ENCODE measurements at places on chromosomes 16 and 17.

DNA sequence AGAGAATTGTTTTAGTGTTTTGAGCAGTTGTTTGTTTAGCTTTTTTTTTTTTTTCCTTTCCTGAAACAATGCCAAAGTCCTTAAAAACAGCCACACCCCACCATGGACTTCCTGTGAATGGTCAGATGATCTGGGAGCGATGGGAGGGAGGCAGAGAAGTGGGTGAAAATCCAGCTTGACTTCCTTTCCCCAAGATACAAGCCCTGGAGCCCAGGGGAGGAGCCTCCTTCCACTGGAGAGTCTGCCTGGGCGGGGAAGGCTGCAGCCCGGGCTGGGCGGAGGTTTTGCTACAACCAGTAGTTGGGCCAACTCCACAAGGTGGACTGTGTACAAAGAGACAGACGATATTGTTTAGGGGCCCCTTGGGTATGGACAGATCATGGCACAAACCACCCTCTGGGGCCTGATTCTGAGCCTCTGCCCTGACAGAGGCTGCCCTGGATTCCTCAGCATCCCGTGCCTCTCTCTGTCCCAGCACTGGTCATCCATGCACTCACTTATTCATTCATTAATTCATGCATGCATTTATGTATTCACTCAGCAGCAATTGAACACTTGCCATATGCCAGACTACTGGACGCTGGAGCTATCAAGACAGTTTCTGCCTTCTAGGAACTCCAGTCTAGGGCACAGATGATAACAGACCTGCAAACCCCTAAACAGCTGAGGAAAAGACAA, 29.8 kb downstream of the WSB1 start:
- peak; percentile 59 for DNase-seq

DNA sequence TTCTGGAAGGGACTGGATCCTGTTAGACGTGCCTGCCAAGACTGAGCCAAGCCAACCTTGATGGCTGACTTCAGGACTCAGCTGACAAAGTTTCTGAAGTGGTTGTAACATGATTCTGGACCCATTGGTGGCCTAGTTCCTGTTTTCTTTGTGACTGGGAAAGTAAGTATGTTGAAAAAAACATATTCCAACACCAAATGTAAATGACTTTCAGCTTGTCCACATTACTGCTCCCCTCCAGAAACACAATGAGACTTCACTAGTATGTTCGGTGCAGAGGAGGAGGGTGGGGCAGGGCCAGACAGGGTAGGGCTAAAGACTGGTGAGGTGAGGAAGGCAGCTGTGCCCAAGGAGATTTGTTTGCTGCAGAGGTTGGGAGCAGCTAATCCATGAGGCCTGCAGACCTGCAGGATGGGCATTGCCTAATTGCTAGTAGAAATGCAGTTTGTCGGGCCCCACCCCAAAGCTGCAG, 26.4 kb downstream of the NMT1 start:
- no peak for DNase-seq

GRCh38 chr17:48624544-48625494, 1.3 kb downstream of the HOXB9 start:
- DNase-seq = no peak

GRCh38 chr17:40456396-40456951, 13.2 kb downstream of the IGFBP4 start:
- DNase-seq = no peak

DNA sequence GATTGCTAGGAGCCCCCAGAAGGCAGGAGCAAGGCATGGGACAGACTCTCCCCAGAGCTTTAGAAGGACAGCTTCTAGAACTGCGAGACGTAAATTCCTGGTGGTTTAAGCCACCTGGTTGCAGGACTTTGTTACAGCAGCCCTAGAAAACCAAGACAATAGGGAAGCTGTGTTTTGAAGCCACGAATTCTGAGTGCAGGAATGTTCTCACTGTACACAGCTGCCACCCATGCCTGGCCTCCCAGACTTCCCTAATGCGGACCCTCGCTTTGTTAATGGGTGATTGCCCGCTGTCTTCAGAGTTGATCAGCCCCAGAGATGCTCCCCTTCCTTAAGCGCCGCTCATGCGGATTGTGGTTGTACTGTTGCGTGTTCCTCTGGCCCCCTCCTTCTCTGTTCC, 177.1 kb downstream of the MSI2 start:
- DNase-seq = no peak

DNA sequence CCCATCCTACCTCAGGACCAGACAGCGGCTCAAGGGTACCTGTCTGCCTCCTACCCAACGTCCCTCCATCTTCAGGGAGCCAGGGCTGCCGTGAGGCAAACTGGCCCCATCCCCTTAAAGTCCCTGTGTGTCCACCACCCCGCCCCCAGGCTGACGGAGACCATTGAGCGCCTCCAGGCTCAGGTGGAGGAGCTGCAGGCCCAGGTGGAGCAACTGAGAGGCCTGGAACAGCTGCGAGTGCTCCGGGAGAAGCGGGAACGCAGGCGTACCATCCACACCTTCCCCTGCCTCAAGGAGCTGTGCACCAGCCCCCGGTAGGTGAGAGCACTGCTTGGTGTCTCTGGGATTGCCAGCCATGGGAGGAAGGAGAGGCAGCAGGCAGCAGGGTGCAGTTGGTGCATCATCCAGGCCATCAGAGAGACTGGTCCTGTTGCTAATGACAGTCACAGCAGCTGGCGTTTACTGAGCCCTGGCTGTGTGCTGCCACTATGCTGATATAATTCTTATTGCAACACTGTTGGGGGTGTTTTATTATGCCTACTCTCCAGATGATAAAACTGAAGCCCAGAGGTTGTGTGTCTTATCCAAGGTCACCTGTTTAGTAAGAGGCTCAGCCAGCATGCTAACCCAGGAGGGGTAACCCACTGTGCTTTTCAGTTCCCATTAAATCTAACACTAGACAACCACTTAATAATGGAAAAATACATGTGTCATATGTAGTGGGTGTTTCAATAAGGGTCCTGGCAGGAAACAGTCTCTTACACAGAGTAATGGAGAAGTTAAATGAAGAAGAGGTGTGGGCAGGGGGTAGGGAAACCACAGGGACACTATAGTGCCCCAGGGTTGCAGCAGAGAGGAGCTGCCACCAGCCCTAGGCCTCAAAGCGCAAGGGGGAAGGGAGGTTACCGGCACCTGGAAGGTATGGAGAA, 10.3 kb upstream of the MRPL58 start:
- DNase-seq = no peak

DNA sequence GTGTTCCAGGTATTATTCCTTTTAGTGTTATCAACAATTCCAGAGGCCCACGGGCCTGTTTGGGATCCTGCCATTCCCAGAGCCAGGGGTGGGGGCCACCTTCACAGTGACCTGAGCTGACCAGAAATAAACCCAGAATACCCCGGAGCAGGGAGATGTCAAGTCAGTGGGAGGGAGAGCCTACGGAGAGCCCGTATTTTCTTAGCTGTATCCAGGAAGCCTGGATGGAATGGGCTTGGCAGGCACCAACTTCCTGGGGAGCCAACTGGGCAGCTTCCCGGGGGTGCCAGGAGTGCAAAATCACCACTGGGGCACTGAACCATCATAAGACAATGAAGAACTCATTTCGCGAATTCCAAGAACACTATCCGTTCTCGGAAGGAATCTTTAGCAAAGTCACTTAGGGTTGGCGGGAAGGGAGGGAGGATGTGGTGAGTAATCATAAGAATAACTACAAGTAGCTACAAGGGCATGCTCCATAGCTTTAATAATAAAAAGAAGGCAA, 13.2 kb upstream of the MRTFB start:
- DNase-seq = no peak

- no peak for DNase-seq
These were observed 615 bp downstream of the PHKG2 start for GRCh38 chr16:30748634-30749445.

GRCh38 chr16:89080196-89080853, 13.3 kb upstream of the ACSF3 start:
- no peak for DNase-seq

DNA sequence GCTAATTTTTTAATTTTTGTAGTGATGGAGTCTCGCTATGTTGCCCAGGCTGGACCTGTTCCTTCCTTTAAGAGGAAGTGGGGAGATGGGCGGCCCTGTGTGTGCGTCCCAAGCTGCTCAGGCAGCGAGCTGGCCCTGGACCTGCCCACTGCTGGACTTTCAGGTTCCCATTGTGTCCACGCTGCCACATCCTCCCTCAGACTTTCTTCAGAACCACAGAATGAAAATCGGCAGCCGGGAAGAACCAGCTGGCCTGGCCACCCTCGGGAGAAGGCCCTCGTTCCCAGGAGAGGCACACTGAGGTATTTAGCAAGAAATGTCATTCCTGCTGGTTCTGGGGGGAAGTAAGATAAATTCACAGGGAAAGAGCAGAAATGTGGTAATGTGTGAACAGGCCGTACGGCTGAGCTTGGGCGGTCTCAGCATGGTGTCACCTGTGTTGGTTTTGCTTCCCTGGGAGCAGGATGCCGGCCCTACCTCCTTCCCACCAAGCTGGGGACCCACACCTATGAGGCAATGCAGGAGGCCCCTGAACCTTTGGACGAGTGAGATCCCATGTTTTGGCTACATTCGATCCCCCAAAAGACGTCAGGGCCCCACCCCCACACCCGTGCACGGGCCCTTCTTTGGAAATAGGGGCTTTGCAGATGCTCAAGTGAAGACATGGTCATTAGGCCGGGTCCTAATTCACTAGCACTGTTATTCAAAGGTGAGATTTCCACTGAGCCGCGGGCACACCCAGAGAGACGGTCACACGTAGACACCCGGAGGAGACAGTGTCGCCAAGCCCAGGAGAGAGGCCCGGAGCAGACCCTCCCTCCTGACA, 35.9 kb upstream of the ZNF469 start:
- no peak for DNase-seq

GRCh38 chr17:21085707-21086106, 41.1 kb upstream of the DHRS7B start:
- no peak for DNase-seq

- DNase-seq = no peak
These were observed 39.1 kb upstream of the PABPN1L start for GRCh38 chr16:88905563-88905962.

GRCh38 chr17:27771586-27771985, 28.7 kb downstream of the NOS2 start:
- no peak for DNase-seq

DNA sequence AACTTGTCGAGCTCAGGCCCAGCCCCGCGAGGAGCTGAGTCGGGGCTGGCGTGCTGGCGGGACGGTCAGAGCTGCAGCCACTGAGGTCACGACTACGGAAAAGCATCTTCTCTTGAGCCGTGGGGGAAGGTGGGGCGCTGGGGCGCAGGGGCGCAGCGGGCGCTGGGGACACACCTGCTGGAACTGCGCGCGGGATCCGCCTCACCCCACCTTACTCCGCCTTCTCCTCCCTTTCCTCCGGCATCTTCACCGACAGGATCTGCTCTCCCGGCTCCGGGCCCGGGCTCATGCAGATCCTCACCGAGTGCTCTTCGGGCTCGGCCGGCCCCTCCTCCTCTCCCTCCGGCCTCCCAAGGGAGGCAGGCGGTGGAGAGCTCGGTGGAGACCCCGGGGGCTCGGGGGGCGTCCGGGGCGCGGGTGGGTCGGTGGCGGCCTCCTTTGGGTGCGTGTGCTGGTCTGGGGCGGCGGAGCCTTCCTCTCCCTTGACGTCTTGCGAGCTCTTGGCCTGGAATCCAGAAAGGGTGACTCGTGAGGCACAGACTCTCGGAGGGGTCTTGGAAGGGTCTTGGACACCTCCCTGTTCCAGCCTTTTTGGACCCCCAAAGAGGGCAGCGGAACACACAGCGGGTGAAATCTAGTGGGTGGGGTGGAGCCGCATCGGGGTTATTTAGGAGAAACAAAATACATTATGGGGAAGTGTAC, 81.8 kb upstream of the KIFC3 start:
- no peak for DNase-seq

DNA sequence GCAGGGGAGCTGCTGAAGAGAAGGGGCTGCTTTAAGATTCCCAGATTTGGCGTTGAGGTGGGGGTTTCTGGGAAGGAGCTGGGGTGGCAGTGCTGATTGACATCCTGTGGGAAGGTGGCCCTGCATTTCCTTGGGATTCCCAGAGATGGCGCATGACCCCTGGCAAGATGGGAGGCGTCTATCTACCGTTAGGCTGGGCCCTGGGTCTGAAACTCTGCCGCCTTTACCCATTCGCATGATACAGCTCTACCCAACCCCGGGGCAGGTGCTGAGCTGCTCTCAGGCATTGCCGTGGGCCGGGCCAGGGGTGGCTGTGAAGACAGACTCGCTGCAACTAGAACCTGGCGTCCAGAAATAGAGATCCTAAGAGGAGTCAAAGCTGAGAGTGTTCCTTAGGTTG, 9.9 kb upstream of the MVD start:
- no peak for DNase-seq

GRCh38 chr17:40532520-40533253, 31.3 kb upstream of the TNS4 start:
- no peak for DNase-seq

DNA sequence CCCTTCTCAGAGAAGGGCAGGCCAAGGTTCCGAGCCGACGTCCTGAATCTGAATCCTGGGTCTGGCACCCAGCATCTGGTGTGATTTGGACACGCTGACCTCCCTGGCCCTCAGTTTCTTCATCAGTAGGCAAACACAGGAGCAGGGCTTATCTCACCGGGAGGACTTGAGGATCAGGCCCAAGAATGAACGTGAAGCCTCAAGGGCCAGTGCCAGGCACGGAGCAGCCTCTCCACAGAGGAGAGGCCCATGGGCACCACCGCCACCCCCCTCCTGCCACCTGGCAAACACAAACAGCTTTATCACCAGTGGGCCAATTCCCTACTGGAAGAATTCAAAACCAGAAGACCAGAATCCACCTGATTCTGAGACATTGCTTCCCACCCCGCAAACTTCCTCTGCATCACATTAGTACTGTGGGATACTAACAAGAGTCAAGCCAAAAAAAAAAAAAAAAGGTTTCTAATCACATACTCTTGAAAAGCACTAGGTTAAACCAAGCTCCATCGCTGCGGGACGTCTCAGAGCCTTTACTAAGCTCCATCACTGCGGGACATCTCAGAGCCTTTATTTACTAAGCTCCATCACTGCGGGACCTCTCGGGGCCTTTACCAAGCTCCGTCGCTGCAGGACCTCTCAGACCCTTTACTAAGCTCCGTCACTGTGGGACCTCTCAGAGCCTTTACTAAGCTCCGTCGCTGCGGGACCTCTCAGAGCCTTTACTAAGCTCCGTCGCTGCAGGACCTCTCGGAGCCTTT, 68.0 kb upstream of the DOC2B start:
- no peak for DNase-seq

DNA sequence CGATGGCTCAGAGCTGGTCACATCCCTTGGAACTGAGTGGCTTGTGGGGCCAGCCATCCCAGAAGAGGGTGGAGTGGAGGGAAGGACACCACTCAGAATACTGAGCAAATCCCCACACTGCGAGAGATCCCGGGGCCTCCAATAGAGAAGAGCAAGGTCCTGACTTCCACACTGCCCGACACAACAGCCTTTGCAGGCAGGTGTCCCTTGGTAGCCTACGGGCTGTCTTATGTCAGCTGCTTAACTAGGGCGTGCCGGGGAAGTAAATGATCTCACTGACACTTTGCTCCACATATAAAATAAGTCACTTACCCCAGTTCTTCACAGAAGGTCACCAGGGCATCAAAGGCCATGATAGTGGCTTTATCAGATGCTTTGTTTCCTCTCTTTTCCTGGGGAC, 16.1 kb downstream of the RECQL5 start:
- no peak for DNase-seq

Measured in NCI-H774 (cell line).